ENCODE measurements at places on chromosomes 16 and 17.

DNA sequence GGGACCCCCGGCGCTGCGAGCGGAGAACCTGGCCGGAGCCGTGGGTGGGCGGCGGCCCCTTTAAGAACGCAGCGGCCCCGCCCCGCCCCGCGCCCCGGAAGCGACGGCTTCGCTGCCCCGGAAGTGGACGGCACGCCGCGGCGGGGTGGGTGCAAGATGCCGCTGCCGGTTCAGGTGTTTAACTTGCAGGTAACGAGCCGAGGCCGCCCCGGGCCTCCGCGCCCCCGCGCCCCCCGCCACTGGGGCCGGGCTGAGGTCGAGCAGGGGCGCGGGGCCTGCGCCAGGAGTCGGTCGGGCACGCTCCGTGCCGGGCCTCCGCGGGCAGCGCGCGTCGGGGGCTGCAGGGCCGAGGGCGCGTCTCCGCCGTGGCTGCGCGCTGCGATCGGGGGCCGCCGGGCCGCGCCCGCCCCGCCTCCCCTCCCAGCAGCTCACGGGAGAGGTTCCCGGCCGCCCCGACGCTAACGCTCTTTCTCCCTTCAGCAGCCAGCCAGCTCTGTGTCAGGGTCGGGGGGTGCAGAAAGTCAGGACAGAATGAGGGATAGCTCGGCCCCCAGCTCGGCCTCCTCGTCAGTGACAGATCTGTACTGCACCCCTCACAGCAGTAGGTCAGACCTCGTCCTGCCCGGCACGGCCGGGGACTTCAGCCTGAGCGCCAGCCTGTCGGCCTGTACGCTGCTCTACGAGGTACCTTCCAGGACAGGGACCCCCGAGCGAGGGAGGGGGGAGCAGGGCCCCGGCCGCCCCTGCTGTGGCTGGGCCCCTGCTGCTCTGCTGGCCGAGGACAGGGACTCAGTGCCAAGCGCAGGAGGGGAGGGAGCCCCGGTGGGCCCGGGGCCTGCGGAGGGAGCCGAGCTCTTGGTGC is at the start of the genes GPS1 and RFNG:
Gene GPS1, plus strand, starts transcription at position 123 of the 862 bp plus-strand sequence. Its CDS starts 34 bp downstream, at position 157.
Gene RFNG, minus strand, starts transcription at position 36 of the 862 bp plus-strand sequence. CDS start 45 bp downstream, outside the sequence.
- peak; percentile 66 for DNase-seq

DNA sequence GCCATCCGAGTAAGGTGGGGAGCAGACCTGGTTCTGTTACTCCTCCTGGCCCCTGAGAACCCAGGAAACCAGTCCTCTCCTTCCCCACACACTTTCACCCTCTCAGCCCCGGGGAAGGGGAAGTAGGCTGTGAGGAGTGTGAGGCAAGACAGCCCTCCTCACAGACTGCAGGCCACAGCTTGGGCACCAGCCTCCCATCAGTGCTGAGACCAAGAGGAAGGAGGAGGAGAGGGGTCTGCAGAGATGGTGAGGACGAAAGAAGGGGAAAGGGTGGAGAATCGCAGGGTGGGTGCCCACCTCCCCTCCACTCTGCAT is 7.0 kb downstream of the G6PC3 start:
- DNase-seq, result no peak

GRCh38 chr17:34443619-34444469 is 80.8 kb upstream of the CCL1 start:
- DNase-seq, result no peak

GRCh38 chr17:76174037-76174436 is 33.0 kb upstream of the FOXJ1 start:
- no peak for DNase-seq

- DNase-seq, result no peak
These were observed 42.6 kb upstream of the AXIN2 start for GRCh38 chr17:65604070-65604469.

GRCh38 chr17:7238420-7239090 is 702 bp downstream of the PHF23 start:
- DNase-seq, result no peak

DNA sequence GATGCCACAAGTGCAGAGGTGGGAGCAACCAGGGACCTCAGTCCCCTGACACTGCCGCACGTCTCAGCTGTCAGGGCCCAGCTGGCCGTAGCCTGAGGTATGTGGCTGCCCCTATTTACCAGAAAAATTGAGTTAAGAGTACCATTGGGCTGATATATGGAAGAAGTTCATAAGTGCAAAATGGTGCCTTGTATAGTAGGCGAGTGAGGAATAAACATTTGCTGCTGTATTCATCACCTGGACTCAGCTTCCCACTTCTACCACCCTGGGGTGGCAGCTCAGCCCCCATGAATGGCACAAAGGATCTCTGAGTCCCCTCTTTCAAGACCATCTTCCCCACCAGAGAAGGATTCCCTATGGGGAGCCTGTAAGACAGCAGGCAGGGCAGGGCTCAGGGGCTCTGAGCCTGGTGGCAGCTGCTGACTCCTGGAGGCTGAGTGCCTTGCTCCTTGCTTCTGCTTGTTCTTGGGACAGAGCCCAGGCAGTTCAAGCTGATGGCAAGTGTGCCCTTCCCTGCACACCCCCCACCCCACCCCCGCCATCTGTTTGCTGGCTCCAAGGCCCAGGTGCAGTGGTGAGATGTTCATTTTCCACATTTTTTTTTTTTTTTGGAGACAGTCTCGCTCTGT is 29.0 kb downstream of the TRPV2 start:
- DNase-seq, result no peak

GRCh38 chr16:14240219-14240843 is 169.2 kb downstream of the MRTFB start:
- DNase-seq, result no peak

GRCh38 chr16:72847187-72848027 is 200.5 kb downstream of the ZFHX3 start:
- DNase-seq, result no peak

DNA sequence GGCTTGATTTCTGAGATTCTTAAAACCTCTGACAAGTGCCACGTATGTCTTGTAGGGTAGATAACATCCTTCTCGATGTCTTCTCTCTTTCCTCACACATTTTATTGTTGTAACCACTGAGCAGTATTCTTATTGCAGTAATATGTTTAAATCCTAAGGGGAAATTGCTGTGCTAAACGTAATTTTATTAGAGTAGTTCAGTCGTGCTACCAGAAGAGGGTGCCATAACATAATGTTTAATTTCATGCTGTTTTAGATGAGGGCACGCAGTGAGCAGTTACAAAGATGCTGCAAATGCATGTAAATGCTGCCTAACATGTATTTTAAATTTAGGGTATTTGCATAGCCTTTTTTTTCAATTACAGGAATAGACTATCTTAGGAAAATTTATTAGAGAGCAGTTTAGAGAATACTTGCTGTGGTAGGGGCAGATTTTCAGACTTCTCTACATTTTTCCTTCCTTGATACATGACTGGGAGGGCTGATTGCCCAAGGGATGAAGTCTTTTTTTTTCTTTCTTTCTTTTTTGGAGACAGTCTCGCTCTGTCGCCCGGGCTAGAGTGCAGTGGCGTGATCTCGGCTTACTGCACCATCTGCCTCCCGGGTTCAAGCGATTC is 51.7 kb downstream of the GAN start:
- no peak for DNase-seq

DNA sequence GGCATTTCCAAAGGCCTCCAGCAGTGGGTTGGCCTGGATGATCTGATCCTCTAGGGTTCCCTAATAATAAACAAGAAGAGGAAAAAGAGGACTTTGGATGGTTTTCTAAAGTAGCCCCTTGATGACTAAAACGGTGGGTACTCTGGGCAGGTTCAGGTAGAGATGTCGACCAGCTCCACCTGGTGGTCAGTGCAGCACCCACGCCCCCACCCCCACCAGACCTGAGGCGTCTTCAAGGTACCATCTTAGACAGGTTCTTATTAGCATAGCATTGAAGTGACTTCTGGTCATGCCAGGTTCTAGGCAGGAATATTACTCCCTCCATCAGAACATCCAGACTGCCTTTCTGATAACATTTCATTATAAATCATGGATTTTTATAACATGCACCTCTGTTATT is 15.0 kb downstream of the MYH13 start:
- no peak for DNase-seq

DNA sequence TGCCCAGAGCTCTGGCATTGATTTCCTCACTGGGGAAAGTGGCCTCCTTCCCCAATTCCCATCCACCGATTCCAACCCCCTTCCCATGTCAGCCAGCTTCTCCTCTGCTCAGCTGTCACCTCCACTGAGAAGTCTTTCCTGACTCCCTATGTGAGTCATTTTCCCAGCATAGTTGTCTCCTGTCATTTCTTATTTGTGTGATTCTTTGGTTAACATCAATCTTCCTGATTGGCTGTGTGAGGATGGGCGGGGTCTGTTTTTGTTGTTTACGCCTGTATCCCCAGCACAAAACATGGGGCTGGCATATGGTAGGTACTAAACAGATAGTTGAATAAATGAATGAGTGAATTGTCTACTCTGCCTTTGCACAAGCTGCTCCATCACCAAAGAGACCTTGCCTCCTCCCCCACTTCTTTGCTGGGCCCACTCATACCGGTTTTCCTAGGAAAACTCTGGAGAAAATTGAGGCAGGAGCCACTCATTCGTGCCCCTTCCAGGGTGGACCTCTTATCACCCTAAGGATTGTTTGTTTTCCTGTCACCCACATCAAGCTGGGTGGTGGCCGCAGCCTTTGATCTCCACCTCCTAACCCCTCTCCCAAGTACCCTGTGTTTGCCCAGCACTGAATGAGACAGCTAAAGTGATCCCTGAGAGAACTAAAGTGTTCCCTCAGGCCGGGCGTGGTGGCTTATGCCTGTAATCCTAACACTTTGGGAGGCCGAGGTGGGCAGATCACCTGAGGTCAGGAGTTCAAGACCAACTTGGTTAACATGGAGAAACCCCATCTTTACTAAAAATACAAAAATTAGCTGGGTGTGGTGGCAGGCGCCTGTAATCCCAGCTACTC is 1.2 kb upstream of the GRB7 start:
- DNase-seq, result no peak

DNA sequence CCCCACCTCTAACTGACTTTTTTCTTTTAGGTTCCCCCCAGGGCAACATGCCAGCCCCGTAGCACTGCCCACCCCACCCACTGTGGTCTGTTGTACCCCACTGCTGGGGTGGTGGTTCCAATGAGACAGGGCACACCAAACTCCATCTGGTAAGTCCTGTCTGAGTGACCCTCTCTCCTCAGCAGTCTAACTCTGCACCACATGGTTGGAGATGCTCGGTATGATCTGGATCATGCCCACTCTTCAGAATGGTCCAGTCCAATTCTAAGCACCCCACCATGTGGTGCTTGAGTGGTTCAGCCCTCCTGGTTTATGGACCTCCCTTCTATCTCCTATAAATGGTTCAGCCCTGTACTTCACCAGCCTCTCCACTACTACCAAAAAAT is 5.9 kb downstream of the KDM6B start:
- no peak for DNase-seq

GRCh38 chr16:68086336-68086841 is 1.2 kb downstream of the NFATC3 start:
- no peak for DNase-seq

- no peak for DNase-seq
These were observed 38.9 kb upstream of the C1QL1 start for GRCh38 chr17:45006927-45007461.

GRCh38 chr17:68255731-68256538 is 8.1 kb downstream of the AMZ2 start:
- no peak for DNase-seq

DNA sequence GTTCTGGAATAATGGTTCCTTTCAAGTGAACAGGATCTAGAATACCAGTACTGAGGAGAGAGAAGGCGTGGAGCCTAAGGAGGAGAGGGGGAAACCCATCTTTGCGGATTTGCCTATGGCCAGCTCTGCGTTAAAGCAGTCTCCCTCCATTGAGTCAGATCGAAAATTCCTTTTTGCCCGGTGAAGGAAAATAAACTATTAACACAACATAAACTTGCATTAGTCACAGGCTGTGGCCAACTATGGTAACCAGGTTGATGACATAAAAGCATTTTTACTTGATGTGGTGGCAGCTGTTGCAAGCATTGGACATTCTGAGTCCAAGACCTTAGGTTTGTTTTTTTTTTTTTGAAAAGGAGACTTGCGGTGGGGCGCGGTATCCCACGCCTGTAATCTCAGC is 8.9 kb downstream of the LDAF1 start:
- DNase-seq, result no peak

- no peak for DNase-seq
These were observed 61.7 kb upstream of the XYLT1 start for GRCh38 chr16:17532338-17532995.

GRCh38 chr17:67365738-67366192 is 612 bp downstream of the PSMD12 start:
- DNase-seq, result no peak

GRCh38 chr17:47720754-47721533 is 12.1 kb upstream of the TBX21 start:
- DNase-seq, result peak; percentile 98

GRCh38 chr16:85565801-85566526 is 47.2 kb upstream of the GSE1 start:
- no peak for DNase-seq

GRCh38 chr17:73474370-73474988 is 162.7 kb upstream of the CDC42EP4 start:
- no peak for DNase-seq

DNA sequence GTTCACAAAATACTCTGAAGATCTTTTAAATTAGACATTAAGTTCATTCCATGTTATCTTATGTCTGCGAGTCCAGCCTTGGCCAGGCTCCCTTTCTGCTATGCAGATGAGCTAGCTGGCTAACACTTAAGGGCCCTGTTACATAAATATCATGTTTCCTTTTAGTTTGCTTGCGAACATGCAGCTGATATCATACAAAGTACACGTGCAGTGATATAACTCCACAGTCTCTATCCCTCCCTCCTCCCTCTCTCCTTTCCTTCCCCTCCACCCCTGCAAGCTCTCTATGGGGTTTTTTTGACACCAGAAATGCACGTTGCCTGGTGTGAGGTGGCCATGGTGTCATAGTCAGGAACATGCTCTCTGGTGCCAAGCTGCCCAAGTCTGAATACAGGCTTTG is 46.1 kb downstream of the ARHGAP17 start:
- DNase-seq, result no peak

GRCh38 chr17:38730526-38731379 is 612 bp downstream of the CISD3 start:
- no peak for DNase-seq

GRCh38 chr16:68756239-68756915 is 19.3 kb downstream of the CDH1 start:
- DNase-seq, result peak; percentile 76

- no peak for DNase-seq
These were observed 3.4 kb downstream of the ANKRD40CL start for GRCh38 chr17:50763716-50764475.

GRCh38 chr16:80687606-80688005 is 116.8 kb downstream of the CDYL2 start:
- no peak for DNase-seq

Measured in stimulated activated CD4-positive, alpha-beta T cell treated with anti-CD3 and anti-CD28 coated beads, TNF-alpha, amount 100 ng/mL, for 48 hours (primary cell).